Motor neuron (in vitro differentiated cells): ENCODE measurements at places on chromosomes 5 and 9. TPM values are rescaled to one million over a fixed set of nuclear protein-coding genes. Genes with fewer than 3 reads are reported as not detected.

- no peak for ATAC-seq
These were observed 88.7 kb downstream of the PIP5K1B start for GRCh38 chr9:68793605-68794343.

DNA sequence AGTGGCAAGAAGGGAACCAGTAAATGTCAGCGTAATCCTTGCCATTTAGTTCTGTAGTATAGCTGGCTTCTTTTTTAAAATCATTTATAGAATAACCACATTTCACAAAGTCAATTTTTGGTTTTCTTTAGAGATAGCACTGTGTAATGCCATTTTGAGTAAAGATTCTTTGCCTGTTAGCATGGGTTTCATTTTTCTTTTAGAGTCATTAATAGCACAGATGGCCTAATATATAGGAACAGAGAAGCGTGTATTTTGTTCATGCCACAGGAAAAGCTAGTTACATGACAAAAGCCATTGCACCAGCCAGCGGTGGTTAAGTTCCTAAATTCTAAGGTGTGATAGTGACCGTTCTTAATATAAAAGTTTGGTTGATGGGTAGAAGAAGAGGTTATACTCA lies 1363.9 kb downstream of the MAT2B start:
- no peak for ATAC-seq

IL31RA gene
- 0.39 and 0.47 TPM in 2 replicates for total RNA-seq

DNA sequence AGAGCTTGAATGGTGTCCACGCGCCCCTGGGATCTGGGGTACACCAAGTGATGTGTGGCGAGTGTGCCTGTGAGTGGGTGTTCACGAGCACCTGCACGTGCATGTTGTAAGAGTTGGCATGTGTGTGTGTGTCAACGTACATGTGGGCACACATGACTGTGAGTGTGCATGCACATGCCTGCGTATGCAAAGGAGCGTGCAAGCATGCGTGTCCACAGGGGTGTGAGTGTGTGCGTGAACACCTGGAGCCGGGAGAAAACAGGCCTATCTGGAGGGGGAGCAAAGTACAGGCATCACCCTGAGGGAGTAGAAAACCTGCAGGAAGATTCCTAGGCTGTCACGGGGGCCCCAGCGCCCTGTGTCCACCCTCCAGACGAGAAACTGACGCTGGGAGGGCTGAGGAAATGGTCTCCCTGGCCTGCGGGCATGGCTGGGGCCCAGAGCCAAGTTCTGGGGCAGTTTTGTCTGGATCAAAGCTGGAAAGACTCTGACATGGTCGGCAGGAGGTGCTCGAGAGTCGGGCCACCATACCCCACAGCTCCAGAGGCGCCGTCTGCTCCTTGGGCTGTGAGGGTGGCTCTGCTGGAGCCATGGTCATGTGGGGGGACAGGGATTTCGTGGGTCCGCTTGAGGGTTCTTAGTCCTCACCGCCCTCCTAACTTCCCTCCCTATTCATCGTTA lies 31.8 kb downstream of the PTGES start:
- ATAC-seq: no peak
